ENCODE measurements at places on chromosomes 7 and 10.

DNA sequence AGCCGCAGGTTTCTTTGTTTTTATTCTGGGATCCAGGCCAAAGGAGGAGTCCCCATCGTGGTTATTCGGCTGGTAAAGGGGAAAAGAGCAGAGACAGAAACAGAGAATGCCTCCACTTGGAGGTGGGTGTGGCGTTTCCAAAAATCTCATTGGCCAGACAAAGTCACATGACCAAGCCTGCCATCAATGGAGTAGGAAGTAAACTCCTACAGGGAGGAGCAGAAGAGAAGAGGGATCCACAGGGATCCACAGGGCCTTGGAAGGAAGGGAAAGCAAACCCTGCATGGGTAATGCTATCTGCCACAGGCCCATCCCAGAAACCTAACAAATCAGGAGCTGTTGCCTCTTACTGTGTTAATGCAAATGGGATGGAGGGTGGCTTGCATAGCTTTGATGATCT lies 425.7 kb upstream of the GALNT17 start:
- DNase-seq, result no peak

GRCh38 chr10:26859241-26860101 lies 1.3 kb downstream of the ABI1 start:
- peak; percentile 16 for DNase-seq

GRCh38 chr10:113259576-113260226 lies 293.2 kb upstream of the HABP2 start:
- no peak for DNase-seq

GRCh38 chr7:47663851-47664250 lies 81.9 kb upstream of the TNS3 start:
- DNase-seq, result no peak

- DNase-seq, result no peak
These were observed 2.6 kb upstream of the KIAA1217 start for GRCh38 chr10:24206334-24206733.

DNA sequence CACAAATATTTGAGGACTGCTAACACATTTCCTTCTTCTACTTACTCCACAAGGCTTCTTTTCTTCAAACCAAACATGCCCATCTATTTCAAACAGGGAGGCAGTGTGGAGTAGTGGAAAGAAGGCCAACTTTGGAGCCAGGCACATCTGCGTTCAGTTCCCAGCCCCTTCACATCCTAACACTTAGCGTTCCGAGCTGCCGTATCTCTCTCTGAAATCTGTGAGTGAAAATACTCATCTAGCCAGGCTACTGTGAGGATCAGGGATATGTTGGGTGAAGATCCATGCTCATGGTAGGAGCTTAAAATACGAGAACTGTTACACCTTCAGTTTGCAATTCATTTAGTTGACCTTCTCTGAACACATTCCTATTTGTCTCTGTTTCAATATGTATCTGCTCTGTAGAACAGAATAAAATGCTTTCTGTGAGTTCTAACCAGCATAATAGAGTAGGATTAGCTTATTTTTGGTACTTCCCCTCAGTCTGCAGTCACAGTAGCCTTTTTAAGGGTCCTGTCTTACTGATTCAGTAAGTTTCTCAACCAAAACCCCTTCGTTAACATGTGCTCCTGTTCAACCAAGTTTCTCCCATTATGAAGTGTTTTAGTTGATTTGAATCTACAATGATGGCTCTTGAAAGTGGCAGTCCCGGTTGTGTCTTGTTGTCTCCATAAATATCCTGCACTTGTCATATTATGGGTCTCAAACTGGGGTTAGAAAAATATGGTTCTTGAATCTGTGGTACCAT lies 3.3 kb upstream of the MEST start:
- no peak for DNase-seq

DNA sequence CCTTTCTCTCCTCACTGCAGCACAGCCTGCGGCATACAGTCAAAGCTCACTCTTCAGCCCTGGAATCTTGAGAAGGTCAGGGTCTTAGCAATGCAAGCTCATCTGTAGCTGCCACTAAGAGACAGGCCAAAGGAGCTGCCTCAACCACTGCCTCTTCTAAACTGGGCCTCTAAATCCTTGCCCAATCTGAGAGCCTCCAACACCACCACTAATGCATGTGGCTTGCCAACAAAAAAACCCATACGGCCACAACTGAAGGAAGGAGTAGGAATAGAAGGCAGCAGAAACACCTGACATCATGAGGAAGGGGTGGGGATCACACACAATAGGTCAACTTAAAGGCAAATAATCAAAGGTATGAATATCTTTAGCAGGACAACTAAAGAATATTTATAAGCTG lies 183.8 kb downstream of the SRPK2 start:
- no peak for DNase-seq

GRCh38 chr10:101660256-101660655 lies 34.7 kb downstream of the FBXW4 start:
- peak; percentile 35 for DNase-seq
